ENCODE measurements at places on chromosomes 16 and 17.

GRCh38 chr16:17461951-17462729 is 8.6 kb downstream of the XYLT1 start:
- DNase-seq, result no peak

- no peak for DNase-seq
Measured at GRCh38 chr17:27404676-27405075, 51.6 kb upstream of the KSR1 start.

DNA sequence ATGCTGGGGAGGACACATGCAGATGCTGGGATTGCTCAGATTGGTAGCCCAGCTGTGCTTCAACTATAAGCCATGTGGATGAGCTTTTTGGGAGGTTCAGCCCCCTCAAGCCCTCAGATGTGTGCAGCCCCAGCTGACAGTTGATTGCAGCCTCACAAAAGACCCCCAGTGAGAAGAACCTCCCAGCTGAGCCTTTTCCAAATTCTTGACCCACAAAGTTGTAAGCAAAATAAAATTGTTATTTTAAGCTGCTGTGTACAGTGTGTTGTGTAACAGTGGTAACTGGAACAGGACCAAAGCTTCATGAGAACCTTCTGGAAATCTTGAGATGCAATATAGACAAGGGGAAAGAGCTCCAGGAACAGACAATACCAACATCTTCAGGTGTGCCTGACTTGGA is 156.8 kb upstream of the IRX3 start:
- no peak for DNase-seq

DNA sequence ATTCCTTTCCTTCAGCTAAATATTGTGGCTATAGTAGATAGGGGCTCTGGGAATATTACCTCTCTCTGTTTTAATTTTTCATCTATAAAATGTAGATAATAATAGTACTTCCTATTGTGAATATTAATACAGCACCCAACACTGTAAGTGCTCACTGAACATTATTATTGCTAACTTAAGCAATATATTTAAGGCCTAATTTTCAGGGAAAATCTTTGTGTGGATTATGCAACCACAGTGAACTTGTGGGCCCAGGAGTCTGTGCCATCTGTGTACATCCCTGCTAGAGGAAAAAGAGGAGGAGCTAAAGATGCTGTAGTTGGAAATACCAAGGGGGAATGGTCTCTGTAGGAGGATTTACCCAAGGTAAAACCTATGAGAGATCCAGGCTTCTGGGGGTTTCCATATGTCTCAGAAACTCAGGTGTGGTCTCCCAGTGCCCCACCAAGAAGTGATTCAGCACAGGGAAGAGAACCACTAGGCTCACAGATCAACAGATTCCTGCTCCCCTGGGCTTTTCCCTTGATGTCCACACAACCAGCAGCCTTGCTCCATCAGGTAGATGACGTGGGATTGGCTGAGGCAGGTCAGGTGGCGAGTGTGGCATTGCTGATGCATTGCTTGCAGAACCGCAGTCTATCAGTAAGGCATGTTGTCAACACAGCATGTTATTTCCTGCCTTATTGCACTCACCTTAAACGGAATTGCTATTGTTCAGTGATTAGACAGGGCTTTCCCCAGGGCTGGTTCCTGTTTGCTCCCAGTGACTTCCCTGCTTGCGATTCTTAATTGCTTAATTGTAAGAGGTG is 1.6 kb upstream of the N4BP1 start:
- peak; percentile 73 for DNase-seq

DNA sequence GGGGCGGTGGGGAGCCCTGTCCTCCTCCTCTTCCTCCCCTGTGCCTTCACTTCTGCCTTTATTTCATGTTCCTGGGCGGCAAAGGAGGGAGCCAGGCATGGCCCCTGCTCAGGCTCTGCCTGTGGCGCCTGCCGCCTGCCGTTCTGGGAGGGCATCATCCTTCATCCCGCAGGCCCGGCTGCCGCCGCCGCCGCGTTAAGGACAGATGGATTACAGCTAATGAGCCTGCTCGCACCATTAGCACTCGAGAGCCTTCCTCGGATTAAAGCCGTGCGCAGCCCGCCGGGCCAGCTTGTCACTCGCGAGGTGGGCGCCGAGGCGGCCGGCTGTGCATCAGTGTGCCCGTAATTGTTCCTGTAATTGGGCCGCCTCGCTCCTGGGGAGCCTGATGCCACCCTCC is 127.7 kb upstream of the GSE1 start:
- no peak for DNase-seq
